H9 (cell line): ENCODE measurements at places on chromosomes 13 and 19.

DNA sequence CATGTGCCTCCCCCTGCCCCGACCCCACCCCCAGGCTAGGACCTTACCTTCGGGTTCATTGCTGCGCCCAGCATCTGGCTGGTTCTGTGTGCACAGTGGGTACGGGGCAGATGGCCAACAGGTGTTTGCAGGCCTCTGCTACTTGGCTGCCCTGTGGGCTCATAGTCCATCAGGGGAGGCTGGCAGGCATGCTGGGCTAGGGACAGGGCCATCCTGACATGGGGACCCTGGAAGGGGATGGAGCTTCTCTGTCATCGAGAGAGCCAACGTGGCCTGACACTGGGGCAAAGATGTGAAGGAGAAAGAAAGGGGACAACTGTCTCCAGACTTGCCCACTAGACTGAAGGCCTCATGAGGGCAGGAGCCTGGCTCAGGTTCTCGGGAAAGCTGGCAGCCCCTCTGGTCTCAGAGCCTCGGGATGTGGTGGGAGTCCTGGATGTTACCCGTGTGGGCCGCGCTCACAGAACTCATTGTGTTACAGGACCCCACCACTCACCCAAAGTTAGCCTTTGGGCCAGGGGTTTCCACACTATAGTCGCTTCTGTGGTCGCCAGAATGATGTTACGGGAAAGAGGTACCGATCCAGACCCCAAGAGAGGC is 4.7 kb downstream of the ZNF536 start:
- DNase-seq, result no peak

DNA sequence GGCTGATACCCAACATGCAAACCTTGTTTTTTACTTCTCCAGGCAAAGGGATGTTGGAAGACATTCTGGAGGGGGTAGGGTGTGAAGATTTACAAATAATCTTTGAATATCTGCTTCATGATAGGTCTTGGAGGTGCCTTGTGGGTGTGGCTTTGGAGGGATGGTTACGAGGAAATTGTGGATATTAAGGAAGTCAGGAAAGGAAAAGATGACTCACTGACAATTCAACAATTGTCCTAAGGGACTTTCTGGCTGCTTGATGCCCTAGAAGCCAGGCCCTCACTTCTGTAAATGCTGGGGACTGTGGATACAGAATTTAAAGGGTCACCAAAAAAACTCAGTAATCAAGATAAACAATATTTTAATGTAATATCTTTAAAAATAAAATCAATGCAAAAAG is 37.4 kb upstream of the ZNF527 start:
- no peak for DNase-seq

DNA sequence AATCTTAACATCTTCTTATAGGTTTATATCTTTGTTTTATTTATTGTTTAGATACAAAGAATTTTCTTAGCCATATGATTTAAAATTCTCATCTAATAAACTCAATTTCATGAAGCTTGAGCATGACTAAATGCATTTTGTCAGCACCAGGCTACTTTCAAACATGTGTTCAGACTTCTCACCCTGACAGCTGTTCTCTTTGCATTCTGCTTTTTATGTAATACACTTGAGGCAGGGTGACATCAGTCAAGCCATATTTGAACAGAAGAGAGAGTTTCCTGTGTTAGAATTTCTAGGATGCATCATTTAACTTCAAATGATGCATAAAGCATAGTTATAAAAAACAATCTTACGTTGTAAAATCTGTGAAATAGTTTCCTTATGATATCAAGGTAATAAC is 1295.1 kb upstream of the PCDH20 start:
- DNase-seq, result no peak

DNA sequence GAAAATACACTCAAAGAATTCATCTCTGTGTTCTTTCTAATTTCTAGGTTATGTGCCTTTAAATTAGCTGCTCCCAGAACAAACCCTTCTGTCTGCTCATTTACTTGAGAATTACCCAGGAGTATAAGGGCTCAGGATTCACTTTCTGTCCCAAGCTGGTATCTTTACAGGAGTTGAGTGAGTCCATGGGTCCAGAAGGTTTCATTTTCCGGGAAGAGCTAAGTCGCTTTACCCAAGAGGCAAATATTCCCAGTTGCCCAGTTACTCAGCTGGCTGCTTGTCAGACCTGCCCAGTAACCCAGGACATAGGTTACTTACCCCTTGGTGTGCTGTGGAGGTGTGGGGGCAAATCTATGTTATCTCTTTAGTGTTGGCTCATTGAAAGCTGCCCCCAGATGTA is 47.3 kb downstream of the DHRS12 start:
- DNase-seq, result no peak

DNA sequence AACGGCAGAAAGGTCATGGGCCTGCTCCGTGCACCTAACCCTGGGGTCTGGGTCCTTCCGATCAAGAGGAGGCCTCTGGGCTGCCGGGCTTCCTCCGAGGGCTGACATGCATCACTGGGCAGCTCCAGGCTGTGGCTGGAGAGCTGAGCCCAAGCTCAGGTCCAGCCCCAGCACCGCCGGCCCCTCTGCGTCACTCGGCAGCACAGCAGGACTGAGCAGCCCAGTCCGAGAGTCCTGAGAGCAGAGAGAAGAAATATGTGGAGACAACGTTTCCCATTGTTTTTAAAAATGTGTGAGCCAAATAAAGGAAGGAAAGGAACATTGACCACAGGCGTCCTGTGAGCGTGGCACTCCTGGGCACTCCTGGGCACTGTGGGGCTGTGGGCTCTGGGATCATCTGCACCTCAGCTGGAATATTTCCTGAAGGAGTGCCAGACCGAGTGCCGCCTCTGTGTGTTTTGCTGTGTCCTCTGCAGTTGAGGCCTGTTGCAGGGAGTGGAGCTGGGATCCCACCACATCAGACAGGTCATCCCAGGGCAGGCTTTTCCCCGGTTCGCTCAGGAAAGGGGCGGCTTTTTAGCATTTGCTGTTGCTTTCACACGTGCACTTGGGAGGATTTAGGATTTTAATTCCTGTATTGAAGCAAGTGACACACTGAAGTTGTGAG is 37.8 kb upstream of the TFDP1 start:
- DNase-seq, result no peak

DNA sequence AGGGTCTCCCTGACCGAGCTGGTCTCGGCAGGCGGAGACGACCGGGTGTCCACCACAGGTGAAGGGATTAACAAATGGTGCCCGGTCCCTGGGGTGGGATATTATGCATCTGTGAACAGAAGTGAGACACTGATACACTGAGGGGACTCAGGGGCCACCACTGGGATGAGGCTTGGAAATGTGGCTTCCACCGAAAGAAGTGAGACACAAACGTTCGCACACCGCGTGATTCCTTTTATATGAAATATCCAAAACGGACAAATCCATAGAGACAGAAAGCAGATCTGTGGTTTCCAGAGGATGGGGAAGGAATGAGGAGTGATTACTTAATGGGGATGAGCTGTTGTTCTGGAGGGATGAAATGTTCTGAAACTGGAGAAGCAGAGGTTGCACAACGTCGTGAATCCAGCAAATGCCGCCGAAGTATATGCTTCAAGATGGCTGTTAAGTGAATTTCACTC is 47.5 kb downstream of the C13orf46 start:
- DNase-seq, result peak; percentile 17

- no peak for DNase-seq
Observed at GRCh38 chr13:95209109-95209508, 92.1 kb downstream of the ABCC4 start.

- peak; percentile 38 for DNase-seq
Observed at GRCh38 chr19:23698711-23699520, 11.9 kb upstream of the ZNF675 start.

DNA sequence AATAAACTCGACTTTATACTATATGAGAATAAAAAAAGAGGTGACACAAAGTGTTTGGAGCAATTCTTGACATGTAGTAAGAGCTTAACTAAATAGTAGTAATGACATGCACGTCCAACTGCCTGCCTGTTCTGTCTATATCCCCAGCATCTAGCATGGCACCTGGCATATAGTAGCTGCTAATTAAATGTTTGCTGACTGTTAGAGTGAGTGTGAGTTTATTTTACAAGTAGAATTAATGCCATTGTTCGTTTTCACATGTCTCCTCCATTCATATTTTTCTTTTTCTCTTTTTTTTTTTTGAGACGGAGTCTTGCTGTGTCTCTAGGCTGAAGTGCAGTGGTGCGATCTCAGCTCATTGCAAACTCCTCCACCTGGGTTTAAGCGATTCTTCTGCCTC is 38.4 kb upstream of the RNF113B start:
- DNase-seq, result no peak

DNA sequence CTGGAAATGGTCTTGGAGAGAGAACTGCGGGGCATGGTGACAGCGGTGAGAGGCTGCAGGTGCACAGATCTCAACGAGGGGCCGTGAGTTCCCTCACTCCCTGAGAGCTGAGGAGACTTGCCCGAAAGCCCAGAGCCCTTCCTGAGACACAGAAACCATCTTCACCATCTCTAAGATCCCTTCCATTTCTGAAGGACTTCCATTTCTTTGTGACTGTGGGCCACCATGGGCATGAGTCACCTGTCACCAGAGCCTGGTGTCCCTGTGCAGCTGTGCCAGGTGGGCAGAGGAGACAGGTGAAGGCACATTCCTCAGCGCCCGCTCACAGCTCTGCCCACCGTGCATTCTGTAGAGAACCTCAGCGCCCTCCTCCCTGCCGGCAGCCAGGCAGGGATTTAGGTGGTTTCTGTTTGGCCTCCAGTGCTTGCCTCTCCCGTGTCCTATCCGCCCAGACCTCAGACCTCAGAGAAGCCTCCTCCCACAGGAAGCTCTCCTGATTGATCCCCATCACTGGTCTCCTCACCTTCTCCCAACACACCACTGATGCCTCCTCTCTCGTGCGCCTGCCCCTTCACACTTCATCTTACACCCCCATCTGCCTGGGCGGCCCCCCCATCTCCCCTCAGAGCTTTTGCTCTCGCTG is 24.2 kb downstream of the SH3GL1 start:
- DNase-seq, result no peak

- no peak for DNase-seq
Observed at GRCh38 chr19:18833849-18834643, 2.3 kb downstream of the UPF1 start.

- no peak for DNase-seq
Observed at GRCh38 chr13:87358319-87358718, 312.9 kb upstream of the SLITRK5 start.

DNA sequence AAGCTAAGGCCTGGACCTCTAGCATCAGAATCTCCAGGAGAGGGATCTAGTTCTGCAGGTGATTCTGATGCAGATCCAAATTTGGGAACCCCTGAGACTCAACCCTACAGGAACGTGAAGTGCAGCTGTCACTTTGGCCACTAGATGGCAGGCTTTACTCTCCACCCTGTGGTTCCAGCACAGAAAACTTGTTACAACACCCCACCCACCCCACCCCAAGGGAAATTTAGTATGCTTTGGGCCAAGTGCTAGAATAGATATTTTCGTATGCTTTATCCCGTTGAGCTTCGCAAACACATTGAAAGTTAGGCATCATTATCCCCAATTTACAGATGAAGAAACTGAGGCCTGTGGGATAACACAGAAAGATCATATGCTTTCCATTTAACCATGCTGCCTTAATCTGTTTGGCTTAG is 232.0 kb downstream of the B3GLCT start:
- DNase-seq, result peak; percentile 54

GRCh38 chr19:44800461-44800860 is 8.4 kb upstream of the BCAM start:
- peak; percentile 93 for DNase-seq

DNA sequence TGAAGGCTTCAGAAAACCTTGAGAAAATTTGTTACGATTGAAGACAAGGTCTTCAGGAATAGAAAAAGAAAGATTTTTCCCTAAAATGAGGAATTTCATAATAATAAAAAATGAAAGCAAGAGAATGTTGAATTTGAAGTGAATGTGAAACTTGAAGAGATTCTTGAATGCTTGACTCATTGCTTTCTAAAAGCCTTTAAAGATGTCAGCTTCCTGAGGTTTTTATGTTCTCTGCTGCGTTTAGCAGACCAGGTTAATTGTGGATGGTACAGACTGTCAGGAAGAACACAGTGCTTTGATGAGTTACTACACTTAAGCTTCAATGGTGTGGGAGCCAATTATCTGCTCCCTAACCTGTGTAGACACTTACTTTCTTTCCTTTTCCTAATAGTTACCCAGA is 96.3 kb upstream of the FNDC3A start:
- no peak for DNase-seq

GRCh38 chr13:28271056-28271840 is 132.9 kb downstream of the PAN3 start:
- no peak for DNase-seq

DNA sequence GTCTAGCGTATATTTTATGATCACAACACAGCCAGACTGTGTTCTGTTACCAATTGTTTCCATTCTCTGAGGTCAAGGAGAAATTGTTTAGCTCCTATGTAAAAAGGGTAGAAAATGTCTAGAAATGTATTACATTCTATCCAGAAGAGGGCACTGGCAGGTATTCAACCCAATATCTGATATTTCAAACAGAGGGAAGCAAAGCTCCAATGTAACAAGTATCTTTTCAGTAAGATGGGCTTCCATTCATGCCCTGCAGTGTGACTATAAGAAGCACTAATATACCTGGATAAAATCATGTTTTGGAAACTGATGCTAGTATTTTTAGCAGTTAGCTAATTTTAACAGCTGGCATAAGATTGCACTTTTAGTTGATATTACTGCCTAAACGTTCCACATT is 312.7 kb downstream of the FGF14 start:
- DNase-seq, result no peak

DNA sequence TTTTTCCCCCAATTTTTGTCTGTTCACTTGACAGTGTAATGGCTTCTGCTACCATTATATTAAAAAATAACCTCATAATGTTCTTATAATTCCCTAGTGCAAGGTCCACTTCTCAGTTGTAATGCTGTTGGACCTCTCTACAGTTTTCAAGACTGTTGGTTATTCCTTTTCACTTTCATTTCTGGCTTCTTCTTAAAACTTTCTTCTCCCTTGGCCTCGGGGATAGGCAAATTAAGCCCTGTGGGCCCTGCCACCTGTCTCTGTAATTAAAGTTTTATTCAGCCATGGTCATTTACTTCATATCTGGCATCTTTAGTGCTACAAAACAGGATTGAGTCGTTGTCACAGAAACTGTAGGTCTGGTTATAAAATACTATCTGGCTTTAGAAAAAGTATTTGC is 313.5 kb downstream of the KLF12 start:
- no peak for DNase-seq

GRCh38 chr13:18996627-18997051 is 185.0 kb downstream of the TUBA3C start:
- no peak for DNase-seq

DNA sequence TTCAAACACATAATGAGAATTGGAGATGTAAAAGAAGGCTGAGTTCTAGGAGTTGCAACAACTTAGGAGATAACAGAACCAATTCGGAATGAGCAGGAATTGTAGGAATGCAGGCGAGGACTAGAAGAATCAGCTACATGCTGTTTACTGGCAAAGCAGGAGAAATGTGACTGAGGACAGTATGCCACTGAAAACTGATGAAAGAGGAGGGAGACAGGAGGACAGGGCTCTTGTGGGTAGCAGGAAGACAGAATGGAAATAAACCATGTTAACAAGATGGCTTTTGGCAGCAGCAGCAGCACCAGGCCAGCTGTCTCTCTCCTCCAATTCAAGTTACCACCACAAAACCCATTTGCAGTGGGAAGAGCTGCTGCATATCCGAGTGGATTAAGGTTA is 91.0 kb upstream of the SLC15A1 start:
- DNase-seq, result no peak

GRCh38 chr19:8320564-8321066 is 560 bp downstream of the NDUFA7 start:
- no peak for DNase-seq

GRCh38 chr13:63297163-63297562 is 1881.5 kb upstream of the PCDH20 start:
- DNase-seq, result no peak
